ENCODE measurements at places on chromosomes 3 and 15.

DNA sequence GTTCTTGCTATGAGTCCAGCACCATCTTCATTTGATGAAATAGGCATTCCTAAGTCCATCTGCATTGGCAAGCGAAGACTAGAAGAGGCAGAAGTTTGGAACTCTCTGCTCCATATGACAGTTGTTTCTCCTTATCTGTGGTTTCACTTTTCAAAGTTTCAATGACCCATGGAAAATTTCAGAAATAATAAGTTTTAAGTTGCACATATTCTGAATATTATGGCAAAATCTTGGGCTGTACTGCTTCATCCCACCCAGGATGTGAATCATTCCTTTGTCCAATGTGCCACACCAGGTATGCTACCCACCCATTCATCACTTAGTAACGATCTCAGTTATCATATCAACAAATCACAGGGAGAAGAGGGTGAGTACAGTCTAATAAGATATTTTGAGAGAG, 647.9 kb downstream of the GRM7 start:
- no peak for DNase-seq

DNA sequence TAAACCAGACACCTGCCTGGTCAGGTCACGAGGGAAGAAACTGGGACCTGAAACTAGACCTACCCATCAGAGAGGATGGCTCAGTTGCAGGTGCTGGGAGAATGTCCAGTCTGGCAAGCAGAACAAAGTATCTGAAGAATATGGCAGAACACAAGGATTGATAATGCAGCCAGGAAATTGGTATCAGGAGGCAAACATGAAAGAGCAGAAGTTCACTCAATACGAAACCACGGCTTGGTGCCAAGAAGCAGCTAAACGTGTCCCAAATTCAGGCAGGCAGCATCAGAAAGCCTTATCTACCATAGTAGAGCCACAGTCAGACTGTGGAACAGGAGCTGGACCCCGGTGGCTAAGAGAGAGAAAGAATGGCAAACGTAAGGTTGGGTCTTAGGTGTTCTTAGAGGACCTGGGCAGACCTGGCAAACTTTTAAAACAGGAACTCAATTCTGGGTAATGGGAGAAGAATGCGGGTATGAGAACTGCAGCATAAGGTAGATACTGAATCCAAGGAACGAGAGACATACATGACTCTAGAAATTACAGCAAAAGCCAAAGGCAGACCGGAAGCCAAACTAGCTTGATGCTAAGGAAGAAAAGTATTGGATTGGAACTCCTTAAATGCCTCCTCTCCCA, 169.0 kb upstream of the NECTIN3 start:
- DNase-seq, result no peak

DNA sequence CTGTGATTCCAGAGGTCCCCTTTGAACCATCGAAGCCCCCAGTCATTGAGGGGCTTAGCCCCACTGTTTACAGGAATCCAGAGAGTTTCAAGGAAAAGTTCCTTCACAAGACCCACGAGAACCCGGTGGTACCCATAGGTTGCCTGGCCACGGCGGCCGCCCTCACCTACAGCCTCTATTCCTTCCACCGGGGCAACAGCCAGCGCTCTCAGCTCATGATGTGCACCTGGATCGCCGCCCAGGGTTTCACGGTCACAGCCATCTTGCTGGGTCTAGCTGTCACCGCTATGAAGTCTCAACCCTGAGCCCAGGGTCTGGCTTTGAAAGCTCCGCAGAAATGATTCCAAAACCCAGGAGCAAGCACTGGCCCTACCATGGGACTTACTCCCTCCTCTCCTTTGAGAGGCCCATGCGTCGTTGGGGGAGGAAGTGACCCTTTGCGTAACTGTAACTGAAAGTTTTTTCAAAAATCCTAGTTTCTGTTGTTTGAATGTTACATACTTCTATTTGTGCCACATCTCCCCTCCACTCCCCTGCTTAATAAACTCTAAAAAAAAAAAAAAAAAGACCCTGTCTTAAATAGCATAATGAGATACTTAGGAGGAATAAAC, 85.1 kb upstream of the CSPG5 start:
- no peak for DNase-seq

DNA sequence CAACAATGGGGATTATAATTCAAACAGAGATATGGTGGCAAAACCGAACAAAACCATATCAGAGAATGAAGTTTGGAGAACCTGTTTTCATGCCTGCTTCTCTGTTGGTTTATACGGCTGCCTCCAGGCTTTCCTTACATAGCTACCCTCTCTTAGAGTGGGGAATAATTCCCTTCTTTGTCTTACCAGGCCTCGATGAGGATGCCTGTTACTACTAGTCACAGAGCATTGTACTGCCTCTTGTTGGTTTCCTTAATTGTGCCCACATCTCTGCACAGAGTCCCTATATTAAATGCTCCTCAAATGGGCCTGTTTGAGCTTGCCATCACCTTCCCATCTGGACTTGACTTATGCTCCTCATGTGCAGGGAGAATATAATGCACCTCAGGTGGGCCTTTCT, 92.9 kb downstream of the NCEH1 start:
- DNase-seq, result no peak

DNA sequence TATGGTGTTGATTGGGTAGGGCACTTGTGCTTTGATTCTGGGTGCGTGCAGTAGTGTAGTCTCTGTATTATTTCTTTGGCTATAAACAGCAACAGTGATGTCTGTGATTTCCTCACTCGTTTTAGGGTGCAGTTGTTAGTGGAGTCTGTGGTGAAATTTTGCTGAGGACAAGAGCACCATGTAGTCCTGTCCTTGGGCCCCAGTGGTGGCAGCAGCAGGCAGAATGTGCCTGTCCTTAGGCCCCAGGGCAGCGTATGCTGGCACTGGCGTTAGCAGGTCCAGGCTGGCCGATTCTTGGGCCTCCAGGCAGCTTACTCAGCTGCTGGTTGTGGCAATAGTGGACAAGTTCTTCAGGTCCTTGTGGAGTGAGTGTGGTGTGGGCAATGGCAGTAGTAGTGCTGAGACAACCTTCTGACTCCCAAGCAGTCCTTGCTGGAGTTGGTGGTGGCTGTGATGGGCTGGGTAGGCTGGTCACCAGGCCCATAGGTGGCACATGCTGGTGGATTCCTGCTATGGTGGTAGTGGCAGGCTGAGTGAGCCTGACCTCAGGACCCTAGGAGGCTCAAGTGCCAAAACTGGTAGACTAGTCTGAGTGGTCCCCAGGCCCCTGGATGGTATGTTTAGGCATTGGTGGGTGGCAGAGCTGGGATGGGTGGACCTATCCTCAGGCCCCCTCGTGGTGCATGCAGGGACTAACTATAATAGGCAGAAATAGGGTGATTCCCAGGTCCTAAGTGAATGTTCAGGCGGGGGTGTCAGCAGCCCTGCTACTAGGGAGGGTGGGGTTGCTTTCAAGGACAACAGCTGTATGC, 56.3 kb downstream of the TNFAIP8L3 start:
- no peak for DNase-seq

- DNase-seq, result peak; percentile 12
Measured at GRCh38 chr15:35038626-35039451, 46.3 kb downstream of the NANOGP8 start.

DNA sequence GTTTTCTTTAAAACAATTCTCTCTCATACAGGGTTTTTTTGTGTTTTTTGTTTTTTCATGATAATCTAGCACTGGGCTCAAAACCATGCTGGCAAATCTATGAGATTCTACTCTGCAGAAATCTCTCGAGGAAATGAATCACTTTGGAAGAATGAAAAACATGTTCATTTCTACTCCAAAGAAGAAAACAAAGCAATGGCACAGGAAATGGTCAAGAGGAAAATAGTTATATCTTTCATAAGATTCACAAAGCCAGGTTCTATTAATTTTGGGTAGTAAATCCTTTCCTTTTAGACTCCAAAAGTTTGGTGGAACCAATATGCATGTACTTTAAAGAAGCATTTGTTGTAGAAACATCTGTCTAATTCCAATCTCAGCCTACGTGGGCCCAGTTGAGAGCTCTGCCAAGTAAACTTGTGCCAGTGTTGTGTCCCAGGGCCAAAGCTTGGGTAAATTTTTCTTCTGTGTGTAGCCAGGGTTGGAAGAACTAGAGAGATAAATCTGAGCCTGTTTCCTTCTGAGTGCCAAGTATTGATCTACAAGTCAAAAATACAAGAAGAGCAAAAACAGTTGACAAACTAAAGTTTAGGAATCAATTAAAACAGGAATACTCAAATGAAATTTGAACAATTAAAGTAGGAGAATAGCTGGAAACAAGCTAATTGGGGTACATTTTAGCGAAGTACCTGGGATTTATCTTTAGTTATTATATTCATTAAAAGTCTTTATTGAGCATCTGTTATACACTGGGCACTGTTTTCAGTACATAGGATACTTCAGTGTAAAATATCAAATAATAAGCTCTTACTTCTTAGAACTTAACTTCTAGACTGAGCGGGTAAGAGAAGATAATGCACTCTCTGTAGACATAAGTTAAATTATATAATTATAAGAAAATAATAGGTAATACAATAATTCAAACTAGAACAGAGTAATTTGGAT, 657.5 kb upstream of the NECTIN3 start:
- no peak for DNase-seq

DNA sequence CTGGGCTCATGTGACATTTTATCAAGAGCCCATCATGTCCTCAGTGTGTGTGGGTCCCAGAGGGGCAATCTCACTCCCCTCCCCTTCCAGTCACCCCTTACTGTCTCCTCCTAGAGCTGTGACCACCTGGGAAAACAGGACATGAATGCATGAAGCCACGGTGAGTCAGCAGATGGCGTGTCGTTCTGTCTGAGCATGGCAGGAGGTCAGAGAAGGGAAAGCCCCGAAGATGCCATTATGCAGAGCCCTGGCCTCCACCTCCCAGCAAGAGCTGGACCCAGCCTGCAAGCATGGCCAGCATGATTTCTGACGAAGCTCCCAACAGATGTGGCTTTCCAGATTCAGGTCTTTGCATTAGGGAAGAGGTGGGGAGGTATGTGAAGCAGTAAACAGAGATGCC, 118.5 kb downstream of the TLE3 start:
- DNase-seq, result no peak

DNA sequence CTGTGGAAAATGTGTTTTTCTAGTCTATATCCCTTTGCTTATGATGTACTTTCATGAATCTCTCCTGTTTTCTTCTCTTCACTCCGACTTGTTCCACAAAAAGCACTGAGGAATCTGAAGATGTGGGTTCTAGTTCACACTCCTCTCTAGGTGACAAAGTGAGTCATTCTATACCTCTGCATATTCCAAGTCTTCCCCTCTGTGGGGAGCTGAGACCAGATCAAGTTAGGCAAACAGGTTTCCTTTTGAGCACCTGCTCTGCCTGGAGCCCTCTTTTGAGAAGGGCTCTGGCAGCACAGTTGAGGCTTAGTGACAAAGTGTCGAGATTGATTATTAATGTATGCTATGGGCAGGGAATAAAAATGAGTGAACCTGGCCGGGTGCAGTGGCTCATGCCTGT, 82.4 kb upstream of the VGLL4 start:
- DNase-seq, result no peak

DNA sequence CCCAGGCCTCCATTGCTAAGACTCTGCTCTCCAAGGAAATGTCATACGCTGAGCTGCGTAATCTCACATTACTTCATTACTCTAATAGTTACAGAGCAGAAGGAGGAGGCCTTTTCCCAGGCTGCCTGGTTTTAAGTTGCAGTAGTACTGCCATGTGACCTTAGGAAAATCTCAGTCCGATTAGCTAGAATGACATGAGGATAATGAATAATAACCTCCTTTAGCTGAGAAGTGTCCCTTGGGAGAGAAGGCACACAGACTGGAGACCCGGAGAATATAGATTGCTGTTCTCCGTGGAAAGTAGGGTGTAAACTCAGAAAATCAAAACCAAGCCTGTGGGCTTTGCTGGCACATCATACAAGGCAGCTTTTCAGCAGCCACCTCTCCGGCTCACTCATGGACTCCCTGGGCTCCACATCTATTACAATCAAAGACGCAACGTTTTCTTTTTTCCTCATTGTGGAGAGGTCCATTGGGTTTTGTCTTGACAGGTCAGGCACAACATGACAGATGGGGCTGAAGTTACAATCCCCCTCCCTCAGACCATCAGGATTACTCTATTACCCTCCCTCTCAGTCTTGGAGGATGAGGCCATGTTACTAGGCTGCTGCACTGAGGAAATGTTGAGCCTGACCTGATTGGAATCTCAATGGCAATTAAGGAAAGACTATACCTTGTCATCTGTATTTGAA, 134.8 kb upstream of the MB21D2 start:
- no peak for DNase-seq

DNA sequence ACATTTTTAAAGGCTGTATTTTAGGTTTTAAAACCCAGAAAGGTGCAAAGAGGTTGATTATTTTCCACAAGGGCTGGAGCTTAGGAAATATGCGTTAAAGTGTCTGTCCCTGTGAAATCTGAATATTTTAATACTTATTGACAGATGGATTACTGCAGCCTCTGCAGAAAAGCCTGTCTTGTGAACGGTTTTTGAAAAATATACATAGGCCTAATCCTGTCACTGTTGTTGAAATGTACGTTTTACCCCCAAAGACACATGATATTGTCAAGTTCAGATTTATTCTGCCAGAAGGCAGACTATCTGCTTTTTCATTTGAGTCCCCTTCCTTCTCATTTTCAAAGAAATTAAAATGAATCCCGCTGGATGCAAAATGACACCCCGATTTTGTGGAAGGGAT, 2.2 kb upstream of the BCL6 start:
- no peak for DNase-seq

DNA sequence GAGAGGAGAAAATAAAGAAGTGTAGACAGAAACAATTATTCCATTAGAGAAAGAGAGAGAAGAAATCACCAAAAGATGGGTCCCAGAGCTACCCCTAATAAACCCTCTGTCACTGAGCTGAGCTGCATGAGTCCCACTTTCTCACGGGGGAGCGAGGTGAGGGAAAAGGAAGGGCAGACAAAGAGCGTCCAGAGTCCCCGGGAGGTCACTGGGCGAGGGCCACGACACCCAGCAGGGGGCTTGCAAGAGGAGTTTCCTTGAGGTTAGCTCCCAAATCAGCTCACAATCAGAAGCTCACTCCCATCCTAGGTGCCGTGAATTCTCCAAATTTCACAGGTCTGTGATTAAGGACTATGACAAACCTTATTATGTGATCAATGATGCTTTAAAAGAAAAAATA, 62.3 kb downstream of the XXYLT1 start:
- no peak for DNase-seq

DNA sequence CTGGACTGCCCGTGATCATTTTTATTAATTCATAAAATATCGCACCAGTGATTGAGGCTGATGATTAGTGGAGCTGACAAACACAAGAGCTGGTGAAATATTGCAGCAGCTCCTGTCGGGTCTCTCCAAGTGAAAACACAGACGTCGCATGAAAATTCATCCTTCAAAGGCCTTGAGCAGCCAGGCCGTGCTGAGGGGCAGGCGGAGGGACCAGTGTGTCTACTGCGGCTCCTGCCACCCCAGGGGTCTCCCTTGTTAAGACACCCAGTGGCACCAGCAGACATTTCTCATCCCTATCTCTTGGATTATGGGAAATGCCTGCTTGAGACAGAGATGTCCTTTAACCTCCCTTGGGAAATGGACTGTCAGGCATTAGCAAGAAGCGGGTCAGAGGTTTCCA, 289.4 kb upstream of the TLE3 start:
- DNase-seq, result peak; percentile 55

DNA sequence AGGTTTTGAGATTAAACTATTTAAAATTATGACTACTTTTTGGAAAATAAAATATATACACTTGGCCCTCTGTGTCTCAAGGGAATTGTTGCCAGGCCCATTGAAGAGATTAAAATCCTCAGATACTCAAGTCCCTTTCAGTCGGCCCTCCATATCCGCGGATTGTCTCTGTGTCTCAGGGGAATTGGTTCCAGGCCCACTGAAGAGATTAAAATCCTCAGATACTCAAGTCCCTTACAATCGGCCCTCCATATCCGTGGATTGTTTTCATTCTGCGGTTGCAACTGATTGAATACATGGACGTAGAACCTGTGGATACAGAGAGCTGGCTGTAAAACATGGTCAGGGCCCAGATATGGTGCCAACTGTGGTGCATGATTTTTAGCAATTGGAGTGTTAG, 15.7 kb upstream of the LRCH3 start:
- no peak for DNase-seq
